ENCODE measurements at places on chromosomes 7 and 10. TPM values are rescaled to one million over a fixed set of nuclear protein-coding genes. Genes with fewer than 3 reads are reported as not detected.
A peak's percentile ranks its signal among the peaks of the same experiment; 100 is the strongest.

LBX1 gene
- not detected for total RNA-seq

DNA sequence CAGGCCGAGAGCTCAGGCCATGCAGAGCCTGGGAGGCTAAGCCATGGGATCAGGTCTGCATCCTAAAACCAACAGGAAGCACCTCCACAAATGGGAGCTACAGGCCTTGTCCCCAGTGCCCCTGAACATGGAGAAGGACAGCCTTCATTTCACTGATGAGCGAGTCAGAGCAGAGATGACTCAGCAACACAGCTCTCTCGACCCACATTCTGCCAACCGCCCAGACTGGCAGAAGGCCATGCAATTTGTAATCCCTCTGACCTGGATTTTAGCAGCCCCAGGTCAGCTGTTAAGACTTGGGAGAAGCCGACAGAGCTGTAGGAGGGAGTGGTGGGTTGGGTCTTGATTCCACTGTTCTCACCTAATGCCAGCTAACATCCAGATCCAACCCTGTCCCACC is 25.5 kb downstream of the VOPP1 start:
- H3K4me3 ChIP-seq, result no peak overlapping the region
- no peak overlapping the region for H3K27ac ChIP-seq
- H3K36me3 ChIP-seq, result no peaks in the 10 kb centered on the region
- no peak for DNase-seq
- peaks cover 59% of the 10 kb centered on the region for H3K4me1 ChIP-seq
- no peaks in the 10 kb centered on the region for H3K27me3 ChIP-seq

DNA sequence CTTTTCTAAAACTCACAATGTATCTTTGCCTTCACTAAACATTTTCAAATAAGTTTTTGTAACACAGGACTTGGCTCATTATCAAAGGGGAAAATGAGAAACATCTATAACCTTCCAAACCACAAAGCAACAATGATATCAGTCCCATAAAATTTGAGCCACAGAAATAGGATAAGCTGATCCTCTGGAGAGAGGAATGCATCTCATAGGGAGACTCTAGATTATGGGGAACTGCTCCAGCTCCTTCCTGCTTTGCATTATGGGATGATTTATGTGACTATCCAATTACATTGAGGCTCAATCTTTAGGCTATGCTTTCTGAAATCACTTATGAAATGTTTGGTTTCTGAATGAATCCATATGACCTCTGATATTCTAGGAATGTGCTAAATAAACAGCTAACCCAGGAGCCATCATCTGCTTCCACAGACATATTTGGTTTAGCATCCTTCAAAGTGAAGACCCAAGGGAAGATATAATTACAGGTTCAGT is 70.4 kb downstream of the CUBN start:
- no peak overlapping the region for H3K4me3 ChIP-seq
- H3K4me1 ChIP-seq, result no peaks in the 10 kb centered on the region
- no peaks in the 10 kb centered on the region for H3K36me3 ChIP-seq

DNA sequence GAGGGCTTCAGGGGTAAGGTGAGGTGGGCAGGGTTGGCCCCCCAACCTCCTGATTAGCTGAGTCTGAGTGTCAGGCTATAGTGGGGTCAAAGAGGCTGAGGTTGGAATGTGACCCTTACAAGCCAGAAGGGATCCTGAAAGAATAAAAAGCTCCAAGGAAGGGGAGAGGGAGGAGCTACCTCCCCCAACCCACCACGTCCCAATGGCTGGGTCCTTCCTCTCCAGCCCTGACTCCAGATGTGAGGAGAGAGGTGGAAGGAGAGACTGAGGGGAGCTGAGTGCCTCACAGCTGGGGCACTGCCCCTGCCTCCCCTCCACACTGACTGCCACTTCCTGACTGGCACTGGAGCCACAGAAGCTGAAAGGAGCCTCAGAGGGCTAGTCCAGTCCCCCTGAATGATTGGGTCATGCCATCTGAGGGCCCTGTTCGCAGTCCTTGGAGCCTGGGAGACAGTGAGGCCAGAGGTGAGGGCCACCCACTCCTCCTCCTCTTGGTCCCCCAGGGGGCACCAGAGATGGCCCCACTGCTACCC is 20.6 kb downstream of the IMPDH1 start:
- H3K36me3 ChIP-seq, result no peaks in the 10 kb centered on the region
- H3K4me1 ChIP-seq, result peaks cover 7% of the 10 kb centered on the region
- no peak overlapping the region for H3K27ac ChIP-seq
- H3K4me3 ChIP-seq, result no peak overlapping the region
- no peaks in the 10 kb centered on the region for H3K27me3 ChIP-seq

DNA sequence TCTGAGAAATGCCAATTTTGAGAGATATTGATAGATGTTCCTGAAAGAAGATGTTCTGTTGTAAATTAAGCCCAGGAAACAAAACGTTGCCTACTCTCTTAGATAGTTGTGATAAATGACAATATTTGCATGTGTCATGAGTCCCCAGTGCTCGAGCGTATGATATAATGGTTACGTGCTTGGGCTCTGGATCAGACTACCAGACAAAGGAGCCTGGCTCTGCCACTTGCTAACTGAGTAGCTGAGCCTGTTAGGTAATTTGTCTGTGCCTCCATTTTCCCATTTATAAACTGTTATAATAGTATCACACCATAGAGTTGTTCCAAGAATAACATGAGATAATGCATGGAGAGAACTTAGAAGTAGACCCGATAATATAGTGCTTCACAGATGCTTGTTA is 1.8 kb downstream of the A1CF start:
- no peak overlapping the region for H3K27ac ChIP-seq
- no peaks in the 10 kb centered on the region for H3K4me1 ChIP-seq
- H3K36me3 ChIP-seq, result no peaks in the 10 kb centered on the region
- H3K4me3 ChIP-seq, result no peak overlapping the region
- no peak for DNase-seq

DNA sequence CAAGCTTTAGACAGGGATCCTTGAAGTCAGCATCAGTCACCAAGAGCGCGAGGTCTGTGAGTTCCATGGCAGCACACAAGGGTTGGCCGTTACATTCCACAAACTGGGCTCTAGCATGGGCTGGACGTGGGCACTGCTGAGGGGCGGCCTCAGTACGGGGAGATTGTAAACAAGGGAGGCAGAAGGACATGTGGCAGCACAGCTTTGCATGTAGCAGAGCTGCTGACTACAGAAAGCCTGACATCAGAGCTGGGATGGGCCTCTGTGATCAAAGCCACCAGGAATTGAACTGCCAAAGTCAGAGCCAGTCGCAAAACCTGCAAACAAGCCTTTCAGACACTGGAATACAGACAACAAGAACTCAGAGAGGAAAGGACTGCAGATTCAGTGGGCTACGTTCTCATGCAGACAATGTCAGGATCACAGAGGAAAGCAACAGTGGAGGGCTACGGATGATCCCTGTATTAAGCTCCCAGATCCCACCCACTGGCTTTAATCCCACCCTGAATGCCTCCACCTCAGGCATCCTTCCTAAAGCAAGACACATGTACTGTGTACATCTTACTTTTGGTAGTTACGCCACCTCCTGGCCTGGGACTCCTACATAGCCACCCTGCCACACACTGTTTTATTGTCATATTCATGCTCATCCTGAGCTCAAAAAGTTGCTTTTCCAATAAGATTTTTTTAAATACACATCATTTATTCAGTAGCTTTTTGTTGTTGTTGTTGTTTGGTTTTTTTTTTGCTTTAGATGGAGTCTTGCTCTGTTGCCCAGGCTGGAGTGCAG is 291.1 kb upstream of the IMMP2L start:
- no peaks in the 10 kb centered on the region for H3K4me1 ChIP-seq
- no peak for DNase-seq
- no peaks in the 10 kb centered on the region for H3K36me3 ChIP-seq
- H3K27me3 ChIP-seq, result no peaks in the 10 kb centered on the region
- no peak overlapping the region for H3K4me3 ChIP-seq

GRCh38 chr7:51278797-51279196 is 37.8 kb downstream of the COBL start:
- H3K27me3 ChIP-seq, result no peaks in the 10 kb centered on the region
- DNase-seq, result no peak
- no peaks in the 10 kb centered on the region for H3K4me1 ChIP-seq
- H3K27ac ChIP-seq, result no peak overlapping the region
- H3K36me3 ChIP-seq, result no peaks in the 10 kb centered on the region

CAMK2B gene
- not detected for total RNA-seq

SPAM1 gene
- not detected for total RNA-seq

- H3K4me1 ChIP-seq, result no peaks in the 10 kb centered on the region
- H3K27ac ChIP-seq, result no peak overlapping the region
- H3K27me3 ChIP-seq, result no peaks in the 10 kb centered on the region
- DNase-seq, result no peak
- H3K36me3 ChIP-seq, result no peaks in the 10 kb centered on the region
- H3K4me3 ChIP-seq, result no peak overlapping the region
These were observed 16.4 kb upstream of the PTPRN2 start for GRCh38 chr7:158603773-158604755.

DNA sequence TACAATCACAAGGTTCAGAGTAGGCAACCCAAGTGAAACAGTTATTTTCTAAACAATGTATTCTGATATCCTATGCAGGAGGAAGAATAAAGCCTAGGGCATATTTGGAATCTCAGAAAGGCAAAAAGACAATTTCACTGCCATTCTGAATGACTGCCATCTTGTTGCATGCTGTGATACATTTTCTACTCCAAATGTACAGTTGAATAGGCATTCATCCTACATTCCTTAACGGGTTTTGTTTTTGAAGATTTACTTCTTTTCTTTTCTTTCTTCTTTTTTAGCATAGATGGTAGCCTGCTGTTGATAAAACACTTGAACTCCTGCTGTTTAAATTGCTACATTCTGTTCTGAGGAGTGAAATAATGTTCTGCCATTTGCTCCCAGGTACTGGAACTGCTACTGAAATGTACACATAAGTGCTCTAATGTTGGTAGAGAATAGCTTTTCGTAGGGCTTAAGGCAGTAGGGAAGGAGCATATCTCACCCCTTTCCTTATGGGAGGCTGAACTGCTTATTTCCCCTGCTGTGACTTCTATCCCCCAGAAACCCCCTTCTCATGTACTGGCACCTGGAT is 506.8 kb downstream of the DNAJB9 start:
- no peak overlapping the region for H3K27ac ChIP-seq
- DNase-seq, result no peak
- no peaks in the 10 kb centered on the region for H3K27me3 ChIP-seq
- no peak overlapping the region for H3K4me3 ChIP-seq
- H3K4me1 ChIP-seq, result no peaks in the 10 kb centered on the region
- no peaks in the 10 kb centered on the region for H3K36me3 ChIP-seq

GRID1 gene
- total RNA-seq, result not detected

- no peak overlapping the region for H3K4me3 ChIP-seq
- H3K4me1 ChIP-seq, result peaks cover 64% of the 10 kb centered on the region
- H3K27me3 ChIP-seq, result no peaks in the 10 kb centered on the region
- H3K27ac ChIP-seq, result peak overlapping the region; percentile 83
These were observed 40.5 kb downstream of the ENTPD1 start for GRCh38 chr10:95796504-95796903.

DNA sequence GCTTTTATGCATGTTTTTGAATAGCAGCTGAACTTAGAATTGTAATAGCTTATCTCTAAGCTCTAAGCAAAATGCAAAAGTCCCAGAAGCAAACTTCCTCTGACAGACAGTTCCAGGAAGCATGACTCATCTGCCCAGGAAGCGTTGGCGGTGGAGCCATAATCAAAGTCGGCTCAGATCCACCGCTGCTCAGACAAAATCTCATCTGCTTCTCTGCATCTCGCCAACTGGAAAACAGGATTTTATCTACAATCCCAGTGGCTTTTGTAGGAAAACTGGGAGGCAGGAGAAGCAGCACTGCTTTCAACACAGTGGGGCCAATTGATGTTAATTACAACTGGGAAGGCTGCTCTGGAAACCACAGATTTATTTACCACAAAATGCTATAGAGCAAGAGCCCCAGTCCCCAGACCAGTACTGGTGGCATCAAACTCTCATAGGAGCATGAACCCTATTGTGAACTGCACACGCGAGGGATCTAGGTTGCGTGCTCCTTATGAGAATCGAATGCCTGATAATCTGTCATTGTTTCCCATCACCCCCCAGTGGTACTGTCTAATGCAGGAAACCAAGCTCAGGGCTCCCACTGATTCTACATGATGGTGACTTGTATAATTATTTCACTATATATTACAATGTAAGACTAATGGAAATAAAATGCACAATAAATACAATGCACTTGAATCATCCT is 99.9 kb downstream of the CUBN start:
- H3K27ac ChIP-seq, result no peak overlapping the region
- peak overlapping the region; percentile 12 for H3K4me3 ChIP-seq
- no peaks in the 10 kb centered on the region for H3K27me3 ChIP-seq
- H3K36me3 ChIP-seq, result no peaks in the 10 kb centered on the region
- H3K4me1 ChIP-seq, result peaks cover 19% of the 10 kb centered on the region

- H3K36me3 ChIP-seq, result no peaks in the 10 kb centered on the region
- H3K4me1 ChIP-seq, result no peaks in the 10 kb centered on the region
- no peak overlapping the region for H3K4me3 ChIP-seq
- no peak overlapping the region for H3K27ac ChIP-seq
- no peaks in the 10 kb centered on the region for H3K27me3 ChIP-seq
- DNase-seq, result no peak
These were observed 70.2 kb upstream of the PPP2R2D start for GRCh38 chr10:131830446-131831130.

DNA sequence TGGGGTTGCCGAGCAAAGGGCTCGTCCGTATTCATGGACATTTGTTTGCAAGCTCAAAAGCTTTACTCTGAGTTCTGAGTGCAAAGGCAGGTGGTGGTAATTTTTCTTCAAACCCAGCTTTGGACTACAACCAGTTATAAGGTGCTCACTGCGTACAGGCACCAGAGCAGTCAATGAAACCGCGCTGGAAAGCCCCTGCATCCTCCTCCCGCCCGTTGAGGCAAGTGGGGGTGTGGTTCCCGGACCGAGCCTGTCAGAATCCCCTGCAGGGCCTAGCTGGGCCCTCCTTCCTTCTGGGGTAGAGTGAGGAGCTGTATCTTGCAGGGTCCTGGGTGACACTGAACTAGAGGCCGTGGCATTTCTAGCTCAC is 22.3 kb downstream of the AMZ1 start:
- H3K27me3 ChIP-seq, result no peaks in the 10 kb centered on the region
- peaks cover 51% of the 10 kb centered on the region for H3K4me1 ChIP-seq
- peak; percentile 89 for DNase-seq
- H3K27ac ChIP-seq, result peak overlapping the region; percentile 95
- H3K36me3 ChIP-seq, result no peaks in the 10 kb centered on the region

DNA sequence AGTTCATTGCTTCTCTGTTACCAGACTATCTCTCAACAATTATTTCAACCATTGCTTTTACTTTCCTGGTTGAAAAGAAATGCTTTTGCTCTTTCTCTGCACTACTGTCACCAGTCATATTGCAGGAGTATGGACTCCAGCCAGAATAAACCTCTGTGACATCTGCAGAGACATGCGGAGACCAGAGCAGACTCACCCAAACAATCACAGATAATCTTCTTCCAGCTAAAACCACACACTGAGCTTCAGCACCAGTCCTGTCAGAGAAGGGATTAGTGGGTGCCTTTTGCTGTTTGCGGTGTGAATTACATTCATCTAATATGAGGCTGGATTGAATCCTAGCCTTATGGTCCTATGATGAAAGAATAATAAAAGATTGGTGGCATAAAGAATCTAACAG is 258.6 kb downstream of the CNTNAP2 start:
- no peaks in the 10 kb centered on the region for H3K27me3 ChIP-seq
- DNase-seq, result no peak
- H3K27ac ChIP-seq, result no peak overlapping the region
- H3K4me3 ChIP-seq, result no peak overlapping the region
- H3K4me1 ChIP-seq, result no peaks in the 10 kb centered on the region

- no peak overlapping the region for H3K4me3 ChIP-seq
- peaks cover 19% of the 10 kb centered on the region for H3K4me1 ChIP-seq
- DNase-seq, result no peak
- H3K36me3 ChIP-seq, result no peaks in the 10 kb centered on the region
- H3K27ac ChIP-seq, result no peak overlapping the region
These were observed 93.0 kb downstream of the KCNMA1 start for GRCh38 chr10:77544617-77545016.

- no peaks in the 10 kb centered on the region for H3K27me3 ChIP-seq
- no peak for DNase-seq
- no peaks in the 10 kb centered on the region for H3K36me3 ChIP-seq
- no peaks in the 10 kb centered on the region for H3K4me1 ChIP-seq
- no peak overlapping the region for H3K27ac ChIP-seq
- no peak overlapping the region for H3K4me3 ChIP-seq
These were observed 18.7 kb downstream of the TSPAN15 start for GRCh38 chr10:69469976-69470375.
